ENCODE measurements at places on chromosomes 7 and 10. TPM values are rescaled to one million over a fixed set of nuclear protein-coding genes. Genes with fewer than 3 reads are reported as not detected.

The PLAC9 gene
- 9.9 TPM for total RNA-seq

DNA sequence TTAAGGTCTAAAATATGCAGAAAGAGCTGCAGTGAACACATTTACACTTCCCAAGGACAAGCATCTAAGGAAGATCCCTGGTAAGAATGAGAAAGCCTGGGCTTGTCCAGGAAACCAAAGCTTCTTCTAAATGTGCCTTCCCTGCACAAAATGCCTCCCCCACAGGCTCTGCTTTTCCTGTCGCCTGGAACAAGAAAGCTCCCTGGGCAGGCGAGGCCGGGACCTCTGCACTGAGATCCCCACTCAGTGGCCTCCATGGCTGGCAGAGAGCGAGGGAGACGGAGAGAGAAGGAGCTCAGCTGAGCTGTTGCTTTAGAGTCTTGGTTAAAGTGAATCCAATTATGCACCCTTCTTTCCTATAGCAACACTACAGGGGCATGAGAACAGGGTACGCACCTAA, 75.6 kb downstream of the AMZ1 start:
- no peak for DNase-seq

- DNase-seq: no peak
These were observed 1.0 kb upstream of the KIAA1549 start for GRCh38 chr7:138982204-138982623.

The LRRC61 gene
- 3.7 TPM for total RNA-seq

DNA sequence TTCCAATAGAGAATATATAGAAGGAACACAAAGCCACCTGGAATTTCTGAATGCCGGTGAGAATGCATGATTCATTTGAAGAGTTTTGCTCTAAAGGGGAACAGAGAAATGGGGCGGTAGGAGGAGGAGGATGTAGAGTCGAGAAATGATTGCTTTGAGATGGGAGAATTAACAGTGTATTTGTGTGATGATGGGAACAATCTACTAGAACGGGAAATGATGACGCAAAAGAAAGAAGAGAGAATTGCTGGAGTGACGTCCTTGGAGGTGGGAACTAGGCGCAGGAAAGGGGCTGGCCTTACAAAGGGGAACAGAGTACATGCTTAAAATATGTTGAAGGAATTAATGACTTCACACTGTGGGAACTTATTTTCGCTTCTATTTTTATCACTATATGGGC, 188.1 kb downstream of the SDHAF3 start:
- no peak for DNase-seq

GRCh38 chr7:153390955-153391354, 631.4 kb downstream of the ACTR3B start:
- DNase-seq: no peak

DNA sequence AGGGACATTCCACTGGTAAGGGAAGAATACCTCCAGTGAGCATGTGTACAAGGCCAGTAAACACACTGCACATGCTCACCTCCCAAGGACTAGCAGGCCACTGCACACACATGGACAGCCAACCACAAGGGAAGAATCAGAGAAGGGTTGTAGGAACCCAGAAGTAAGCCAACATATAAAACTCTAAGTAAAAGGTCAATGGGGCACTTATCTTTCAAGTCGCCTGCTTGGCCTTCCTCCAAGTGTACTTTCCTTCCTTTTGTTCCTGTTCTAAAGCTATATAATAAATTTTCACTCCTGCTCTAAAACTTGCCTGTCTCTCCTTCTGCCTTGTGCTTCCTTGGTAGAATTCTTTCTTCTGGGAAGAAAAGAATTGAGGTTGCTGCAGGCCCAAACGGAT, 33.0 kb downstream of the ORC5 start:
- no peak for DNase-seq

DNA sequence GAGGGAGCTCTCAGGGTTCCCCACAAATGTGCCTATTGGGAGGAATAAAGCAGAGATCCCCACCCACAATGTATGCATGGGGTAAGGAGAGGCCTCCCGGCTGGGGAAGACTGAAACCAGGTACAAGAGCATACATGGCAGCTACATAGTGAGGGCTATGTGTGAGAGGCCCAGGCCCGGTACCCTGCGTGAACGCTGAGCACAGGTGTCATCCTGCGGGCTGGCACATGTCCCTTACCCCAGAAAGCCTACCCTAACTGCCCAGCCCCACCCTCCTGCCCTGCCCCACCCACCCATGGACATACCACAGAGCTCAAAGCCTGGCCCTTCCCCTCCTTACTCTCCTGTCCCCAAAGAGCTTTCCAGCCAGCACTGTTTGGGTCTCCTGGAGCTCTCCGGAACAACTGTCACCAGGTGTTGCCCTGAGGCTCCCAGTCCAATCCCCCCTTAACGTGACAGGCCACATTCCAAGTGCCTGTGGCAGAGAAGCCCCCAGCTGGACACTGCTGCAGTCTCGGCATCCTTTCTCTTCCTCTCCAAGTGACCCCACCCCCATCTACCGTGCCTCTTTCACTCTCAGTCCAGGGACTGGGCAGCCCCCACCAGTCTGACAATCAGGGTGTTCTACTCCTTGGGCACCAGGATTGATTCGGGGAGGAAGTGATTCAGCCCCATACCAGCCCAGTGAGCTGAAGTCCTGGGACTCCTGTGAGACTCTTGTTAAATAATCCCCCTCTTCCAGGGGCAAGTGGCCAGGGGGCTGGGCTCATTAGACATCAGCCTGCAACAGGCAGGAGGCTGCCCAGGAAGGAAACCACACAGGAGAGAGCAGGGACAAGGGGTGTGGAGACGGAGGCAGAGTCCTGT, 19.6 kb downstream of the GRID1 start:
- DNase-seq: no peak

GRCh38 chr7:1555813-1556543, at the start of gene TMEM184A:
Gene TMEM184A (minus strand): TSS chr7:1556205. CDS start chr7:1555484, 721 bp downstream.
- DNase-seq: peak; percentile 86

DNA sequence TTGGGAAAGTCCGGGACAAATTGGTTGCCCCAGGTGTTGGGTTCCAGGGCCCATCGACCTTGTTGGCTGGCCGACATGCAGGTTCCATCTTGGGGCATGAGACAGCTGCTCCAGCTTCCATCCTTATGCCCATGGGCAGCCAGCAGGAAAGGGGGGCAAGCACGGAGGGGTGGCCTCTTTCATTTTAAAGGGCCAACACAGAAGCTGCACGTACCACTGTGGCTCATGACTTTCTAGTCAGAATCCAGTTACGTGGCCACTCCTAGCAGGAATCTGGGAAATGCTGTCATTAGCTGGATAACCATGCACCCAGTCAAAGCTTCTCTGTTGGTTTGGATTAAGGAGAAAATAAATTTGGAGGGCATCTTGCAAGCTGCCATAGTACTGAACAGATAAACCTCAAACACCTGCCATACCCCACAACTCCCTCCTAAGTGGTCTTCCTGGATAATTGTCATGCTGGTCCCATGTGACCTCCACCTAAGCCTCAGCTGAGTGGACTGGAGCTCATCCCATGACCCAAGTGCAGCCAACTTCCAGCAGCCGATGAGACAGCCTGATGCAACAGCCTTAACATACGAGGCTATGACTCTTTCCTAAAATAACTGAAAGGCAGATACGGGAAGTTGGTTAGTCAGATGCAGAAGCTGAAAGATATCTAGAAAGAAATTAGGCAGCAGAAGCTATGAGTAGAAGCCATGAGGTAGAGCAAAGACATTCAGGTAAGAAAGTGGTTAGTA, 21.4 kb upstream of the GSDME start:
- peak; percentile 77 for DNase-seq

DNA sequence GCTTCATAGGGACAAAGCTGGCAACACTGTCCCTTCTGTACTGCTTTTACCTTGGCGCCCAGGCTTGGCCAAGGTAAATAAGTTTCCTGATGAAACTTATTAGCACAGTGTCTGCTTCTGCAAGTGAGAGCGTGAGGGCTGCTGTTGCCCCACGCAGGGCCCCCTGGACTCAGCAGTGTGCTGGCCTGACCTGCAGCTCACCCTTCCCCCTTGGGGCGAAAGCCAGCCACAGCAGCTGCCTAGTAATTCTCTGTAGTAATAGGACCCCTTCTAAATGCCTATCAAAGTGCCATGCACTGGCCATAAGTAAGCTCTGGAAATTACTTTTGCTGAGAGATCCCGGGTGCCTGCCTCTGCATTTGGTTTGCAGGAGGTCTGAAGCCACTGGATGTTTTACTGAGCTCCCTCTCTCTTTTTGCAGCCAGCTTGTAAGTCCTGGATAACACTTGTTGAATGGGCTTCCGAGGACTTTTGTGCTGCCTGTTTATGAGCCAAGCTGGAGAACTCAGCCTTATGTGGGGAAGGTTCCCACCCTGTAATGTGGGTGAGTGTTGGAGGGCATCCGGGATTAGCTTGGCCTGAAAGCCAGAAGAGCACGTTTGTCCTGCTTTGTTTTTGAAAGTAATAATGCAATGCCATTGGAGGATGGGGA, 293.9 kb downstream of the C7orf25 start:
- DNase-seq: no peak

DNA sequence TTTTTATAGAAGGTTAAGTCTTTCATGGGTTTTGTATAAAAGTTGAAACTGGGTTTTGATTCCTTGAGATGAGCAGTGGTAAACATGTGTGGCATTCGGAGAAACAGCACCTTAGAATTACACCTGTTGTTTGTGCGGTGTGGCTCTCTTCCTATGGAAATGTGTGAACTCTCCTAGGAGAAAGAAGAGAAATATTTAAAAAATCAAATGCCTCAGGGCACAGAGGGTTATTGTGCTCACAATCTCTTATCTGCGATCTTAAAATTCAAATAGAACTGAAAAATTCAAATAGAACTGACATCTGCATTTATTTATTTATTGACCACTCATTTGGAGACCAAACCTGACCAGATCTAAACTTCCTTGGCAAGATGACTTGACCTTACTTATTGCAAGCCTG, 18.1 kb upstream of the NRP1 start:
- no peak for DNase-seq

DNA sequence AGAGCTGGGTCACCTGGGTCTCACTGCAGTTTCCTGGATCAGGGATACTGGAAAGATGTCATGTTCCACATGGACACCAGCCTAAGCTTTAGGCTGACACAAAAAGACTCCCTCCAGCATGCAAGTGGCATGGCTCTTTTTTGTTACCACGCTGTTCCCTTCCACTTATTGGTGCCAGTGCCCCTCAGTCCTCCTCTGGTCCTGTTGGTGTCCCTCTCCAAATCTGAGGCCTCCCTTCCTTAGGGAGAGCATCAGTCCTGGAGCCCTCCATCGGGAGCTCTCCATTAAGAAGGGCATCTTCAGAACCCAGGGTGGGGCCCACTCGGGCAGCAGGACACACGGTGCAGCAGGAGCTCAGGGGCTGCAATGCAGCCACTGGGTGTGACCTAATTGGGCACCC, 76.1 kb upstream of the LRRC18 start:
- no peak for DNase-seq

DNA sequence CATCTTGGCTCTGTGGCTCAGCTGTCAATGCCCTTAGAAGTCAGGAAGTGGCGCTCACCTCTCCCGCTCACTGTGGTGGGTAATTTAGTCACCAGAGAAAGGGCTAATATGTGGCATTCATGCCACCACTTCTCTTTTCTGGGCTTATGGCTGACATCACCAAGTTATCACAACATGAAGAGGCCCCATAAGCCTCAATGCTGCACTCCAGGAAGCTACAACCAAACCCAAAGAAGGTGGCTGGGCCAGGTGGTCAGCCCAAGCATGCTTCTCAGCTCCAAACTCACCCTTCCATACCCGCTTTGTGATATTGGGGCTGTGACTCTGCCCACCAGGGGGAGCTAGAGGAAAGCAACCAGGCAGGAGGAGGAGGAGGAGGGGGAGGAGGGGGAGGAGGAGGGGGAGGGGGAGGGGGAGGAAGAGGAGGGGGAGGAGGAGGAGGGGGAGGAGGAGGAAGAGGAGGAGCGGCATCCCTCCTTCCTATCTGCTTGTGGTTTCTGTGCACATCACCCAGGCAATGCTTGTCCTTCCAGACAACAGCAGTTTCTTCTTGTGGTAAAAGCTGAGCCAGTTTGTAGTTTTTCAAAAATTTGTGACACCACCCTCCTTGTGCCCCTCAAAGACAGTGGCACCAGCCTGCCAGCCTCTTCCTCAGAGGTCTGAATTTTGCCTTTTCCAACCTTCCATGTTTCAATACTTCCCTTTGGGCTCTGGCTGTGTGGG, 42.1 kb downstream of the CYP26A1 start:
- DNase-seq: peak; percentile 63

DNA sequence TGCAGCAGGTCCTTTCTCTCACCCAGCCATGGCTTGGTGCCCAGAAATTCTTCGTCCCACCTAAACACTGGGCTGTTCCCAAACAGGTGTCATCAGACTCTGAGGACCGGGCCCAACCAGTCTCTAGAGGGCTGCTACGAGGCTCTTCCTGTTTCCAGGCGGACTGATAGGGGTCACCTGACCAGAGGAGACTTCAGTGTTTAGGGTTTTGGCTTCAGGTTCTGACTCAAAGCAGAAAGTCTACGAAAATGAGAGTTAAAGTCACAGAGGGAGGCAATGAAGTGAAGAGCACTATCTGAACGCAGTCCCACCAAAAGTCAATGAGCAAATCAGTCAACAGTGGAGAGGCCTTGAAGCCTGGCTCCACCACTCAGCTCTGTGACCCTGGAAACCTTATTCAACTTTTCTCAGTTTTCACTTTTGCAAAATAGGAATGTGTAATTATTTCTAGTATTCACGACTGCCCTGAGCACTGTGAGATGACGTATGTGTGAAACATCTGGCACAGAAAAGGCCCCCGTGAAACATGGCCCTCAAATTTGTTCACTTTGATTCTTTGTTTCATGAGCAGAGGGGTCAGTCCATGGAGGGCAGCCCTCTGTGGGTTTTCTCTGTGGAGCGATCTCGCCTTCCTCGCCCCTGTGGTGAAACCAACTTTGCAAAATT, 189.9 kb upstream of the PDE1C start:
- DNase-seq: no peak

DNA sequence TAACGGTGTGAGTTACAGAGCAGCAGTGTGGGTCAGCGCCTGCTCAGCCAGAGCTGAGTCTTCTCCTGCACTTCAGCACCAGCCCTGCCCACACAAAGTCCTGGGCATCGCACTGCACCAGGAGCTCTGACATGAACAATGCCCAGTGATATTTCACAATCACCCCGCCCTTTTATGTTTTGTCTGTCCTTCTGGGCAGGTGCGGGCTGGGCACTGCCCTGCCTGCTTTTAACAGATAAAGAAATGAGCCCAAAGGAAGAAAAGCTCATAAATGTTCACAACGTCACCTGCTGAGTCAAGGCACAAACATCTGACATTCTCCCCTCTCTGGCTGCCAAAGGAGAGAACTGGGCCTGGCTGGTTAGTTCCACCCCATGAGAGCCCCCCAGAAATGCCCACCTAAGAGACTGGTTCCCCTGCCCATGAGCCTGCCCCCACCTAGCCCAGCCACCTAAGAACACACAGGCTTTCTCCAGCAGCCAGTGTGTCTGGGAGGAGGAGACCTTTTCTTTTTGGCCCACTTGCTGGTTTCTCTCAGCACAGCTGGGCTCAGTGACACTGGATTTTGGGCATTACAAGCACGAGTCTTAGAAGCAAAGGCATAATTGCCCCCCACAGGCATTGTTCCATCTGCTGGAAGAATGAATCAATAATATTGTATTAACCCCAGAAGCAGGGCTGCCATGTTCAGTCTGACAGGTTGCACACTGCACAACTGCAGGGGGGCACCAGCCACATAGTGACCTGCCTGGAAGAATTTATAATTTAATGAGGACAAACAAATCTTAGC, 22.3 kb downstream of the CALML3 start:
- DNase-seq: no peak

Data from psoas muscle (tissue), 8 donors.